ENCODE measurements at places on chromosomes 6 and 20.

DNA sequence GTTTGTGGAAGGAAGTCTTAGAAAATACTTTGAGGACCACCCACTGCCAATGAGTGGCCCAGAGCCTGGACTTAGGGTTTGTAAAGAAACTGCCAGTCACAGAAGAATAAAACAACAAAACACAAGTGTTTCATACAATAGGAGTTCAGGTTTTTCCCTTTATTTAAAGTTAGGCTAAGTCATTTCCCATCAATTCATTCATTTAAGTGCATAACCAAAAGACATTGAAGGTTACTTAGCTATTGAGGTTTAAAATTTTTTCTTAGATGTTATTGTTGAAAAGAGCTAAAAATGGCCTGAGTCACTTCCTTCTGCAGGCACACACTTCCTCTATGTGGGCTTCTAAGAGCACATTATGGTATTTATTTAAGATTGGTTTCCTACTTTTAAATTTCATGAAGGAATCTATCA lies 54.2 kb downstream of the ARMC2 start:
- DNase-seq: no peak

DNA sequence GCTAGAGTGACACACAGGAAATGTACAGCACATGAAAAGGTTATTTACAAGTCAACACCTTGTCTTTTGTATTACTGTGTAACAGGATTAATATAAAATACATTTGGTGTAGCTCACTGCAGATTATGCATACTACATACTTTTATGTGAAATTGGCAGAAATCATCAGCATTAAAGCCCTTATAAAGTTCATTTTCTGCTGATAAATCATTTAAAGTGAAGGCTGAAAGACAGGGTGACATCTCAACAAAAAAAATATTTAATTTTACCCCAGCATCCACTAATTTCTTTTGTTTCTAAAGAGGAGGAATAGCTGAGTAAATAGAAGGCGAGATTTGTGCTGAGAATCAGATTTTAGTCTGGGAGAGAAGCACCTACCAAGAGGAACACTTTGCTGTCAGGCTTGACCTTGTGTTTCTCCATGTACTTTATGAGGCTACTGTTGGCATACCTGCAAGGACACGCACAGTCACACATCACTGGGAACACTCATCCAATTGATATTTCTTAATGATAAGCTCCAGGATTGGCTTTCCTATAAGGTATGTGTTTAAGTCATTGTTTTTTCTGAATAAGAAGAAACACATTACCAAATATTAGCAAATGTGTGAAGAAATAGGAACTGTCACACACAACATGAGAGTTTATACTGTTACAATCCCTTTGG lies 146.6 kb upstream of the SLC22A16 start:
- no peak for DNase-seq

DNA sequence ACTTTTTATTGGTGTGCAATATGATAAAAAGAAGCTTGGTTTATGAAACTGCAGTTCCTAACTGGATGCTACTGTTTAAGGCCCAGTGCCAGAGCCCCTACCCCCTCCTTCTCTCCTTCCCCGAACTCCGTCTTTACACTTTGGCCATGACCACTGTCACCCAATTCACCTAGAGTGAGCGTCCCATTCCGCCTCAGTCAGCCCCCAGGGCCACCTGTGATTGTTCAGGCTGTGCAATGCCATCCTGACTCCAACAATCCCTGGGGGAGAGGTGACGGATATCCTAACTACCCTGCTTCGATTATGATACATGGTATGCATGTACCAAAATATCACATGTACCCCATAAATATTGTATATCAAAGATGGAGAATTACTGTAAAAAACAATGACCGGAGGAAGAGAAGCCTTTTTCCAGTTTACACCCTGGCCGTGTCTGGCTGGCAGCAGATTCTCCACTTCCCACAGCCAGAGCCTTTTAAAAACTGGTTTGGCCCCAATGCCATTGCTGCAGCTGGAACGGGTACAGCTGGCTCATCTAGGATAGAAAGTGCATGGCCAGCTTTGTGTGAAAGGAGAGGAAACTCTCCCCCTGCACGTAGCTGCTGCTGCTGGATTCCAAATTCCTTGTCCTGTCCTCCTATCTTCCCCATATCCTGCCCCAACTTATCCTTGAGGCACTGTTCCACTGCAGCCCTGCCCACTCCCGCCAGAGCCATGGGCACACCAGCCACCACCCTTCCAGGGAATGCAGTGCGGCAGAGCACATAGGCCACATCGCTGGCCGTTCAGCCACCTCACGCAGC lies 99.7 kb downstream of the JPH2 start:
- no peak for DNase-seq

GRCh38 chr6:112511441-112511840 lies 164.3 kb downstream of the RFPL4B start:
- DNase-seq: no peak

- no peak for DNase-seq
Measured at GRCh38 chr6:135464634-135465033, 32.9 kb downstream of the AHI1 start.

- no peak for DNase-seq
Measured at GRCh38 chr20:23449421-23449820, 3.3 kb downstream of the CST11 start.

GRCh38 chr6:100172322-100172713 lies 178.3 kb upstream of the MCHR2 start:
- no peak for DNase-seq

DNA sequence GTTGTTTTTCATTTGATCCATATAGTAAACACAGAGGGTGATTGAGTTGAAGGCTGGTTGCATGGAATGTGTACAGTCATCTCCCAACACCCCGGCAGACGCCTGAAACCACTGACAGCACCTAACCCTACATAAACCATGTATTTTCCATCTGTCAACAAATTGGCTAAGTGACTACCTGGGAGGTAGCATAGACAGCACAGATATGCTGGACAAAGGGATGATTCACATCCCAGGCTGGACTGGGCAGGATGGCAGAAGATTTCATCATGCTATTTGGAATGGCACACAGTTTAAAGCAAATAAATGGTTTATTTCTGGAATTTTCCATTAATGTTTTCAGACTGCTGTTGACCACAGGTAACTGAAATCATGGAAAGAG lies 4.4 kb upstream of the VIP start:
- no peak for DNase-seq

GRCh38 chr6:52416629-52417151 lies 3.5 kb upstream of the EFHC1 start:
- peak; percentile 82 for DNase-seq

DNA sequence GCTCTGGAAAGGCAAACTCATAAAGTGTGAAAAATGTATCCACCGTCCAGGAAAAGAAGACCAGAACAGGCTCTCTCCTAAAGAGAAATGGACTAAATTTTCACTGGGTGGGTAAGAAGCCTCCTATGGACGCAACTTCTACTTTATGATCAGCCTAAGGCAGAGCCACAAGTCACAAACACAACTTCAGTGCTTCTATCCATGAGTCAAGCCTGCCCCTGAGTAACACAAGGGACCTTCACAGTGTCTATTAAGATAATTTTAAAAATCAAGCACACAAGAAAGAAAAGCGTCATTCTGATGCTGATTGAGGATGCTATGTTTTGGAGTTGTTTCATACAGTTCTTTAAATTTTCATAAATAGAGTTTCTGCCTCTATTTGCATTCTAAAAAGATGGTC lies 601.7 kb upstream of the ARID1B start:
- no peak for DNase-seq

- DNase-seq: no peak
Measured at GRCh38 chr6:1965596-1966224, 279.7 kb downstream of the GMDS start.

DNA sequence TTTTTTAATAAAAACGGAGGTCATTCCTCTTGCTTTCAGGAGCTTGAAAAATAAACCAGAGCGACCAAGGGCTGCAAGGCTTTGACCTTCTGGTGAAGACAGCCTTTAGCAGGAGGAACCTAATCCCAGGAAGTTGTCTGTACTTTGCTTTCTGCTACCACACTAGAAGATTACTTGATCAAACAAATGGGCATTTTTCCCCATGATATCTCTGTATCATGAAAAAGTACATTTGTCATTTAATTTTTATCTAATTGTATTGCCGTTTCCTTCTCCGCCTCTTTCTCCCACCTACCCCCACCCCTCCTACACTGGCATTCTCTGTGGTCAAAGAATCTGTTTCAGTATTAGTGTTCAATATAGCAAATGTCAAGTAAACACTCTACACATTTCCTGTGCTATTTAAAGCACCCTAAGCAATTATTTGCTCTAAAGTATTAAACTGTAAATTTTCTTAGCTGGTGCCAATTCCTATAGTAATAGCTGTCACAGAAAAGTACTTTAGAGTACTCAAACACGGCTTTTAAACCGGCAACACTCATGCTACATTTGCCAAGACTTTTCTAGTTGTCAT lies 29.7 kb downstream of the ATXN1 start:
- peak; percentile 56 for DNase-seq

DNA sequence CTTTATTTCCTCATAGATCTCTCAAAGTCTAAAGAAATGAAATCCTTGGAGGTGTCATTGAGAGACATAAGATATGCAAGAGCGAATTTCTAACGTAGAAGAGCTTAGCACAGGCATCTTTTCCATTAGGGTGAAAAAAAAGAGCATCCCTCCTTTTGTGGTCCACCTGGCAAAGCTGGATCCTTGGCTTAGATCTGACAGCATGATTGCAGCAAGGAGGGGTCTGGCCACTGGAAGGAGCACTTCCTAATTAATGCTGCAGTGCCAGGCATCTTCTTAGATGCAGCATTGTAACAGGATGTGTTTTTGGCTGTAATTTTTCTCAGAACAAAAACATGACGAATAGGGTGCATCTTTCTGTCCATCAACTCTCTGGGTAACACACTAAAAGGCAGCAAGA lies 60.1 kb upstream of the TFAP2D start:
- no peak for DNase-seq

DNA sequence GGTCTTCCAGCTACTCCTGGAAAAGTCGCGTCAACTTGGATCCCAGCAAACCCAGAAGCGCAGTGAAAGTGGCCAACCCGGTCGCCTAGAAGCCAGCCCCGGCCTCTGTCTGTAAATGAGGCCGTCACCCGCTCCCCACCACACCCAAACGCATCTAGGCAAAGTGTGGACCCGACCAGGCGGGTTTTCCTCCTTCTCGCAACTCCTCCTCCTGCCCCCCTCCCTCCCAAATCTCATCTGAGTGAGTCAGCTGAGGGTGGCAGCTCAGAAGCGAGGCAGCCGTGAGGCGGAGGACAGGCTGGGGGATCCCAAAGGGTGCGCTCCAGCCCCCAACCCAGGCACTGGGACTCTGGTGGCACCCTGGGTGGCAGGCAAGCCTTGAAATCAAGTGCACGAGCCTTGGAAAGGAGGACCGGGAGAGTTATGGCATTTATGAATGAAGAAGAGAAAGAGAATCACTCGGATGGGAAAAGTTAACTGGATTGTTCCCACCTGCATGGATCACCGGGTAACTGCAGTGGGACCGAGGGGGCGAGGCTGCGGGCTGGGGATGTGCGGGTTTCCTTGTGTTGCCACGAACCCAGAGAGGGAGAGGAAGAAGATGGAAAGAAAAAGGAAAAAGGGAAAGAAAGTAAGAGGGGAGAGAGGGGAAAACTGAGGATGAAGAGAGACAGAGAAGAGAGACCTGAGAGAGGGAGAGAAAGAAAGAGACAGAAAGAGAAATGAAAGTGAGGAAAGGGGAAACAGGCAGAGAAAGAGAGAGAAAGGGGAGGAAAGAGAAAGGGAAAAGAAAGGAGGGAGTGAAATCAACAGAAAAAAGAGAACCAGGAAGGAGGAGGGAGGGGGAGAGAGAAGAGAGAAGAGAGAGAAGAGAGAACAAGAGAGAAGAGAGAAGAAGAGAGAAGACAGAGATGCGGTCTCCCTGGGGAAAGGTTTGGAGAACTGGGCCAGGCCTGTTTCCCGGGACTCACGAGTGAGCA lies at the start of gene APCDD1L:
APCDD1L (minus strand) TSS at position 167 of the 980 bp plus-strand sequence. CDS start 692 bp downstream, outside the sequence.
- no peak for DNase-seq

DNA sequence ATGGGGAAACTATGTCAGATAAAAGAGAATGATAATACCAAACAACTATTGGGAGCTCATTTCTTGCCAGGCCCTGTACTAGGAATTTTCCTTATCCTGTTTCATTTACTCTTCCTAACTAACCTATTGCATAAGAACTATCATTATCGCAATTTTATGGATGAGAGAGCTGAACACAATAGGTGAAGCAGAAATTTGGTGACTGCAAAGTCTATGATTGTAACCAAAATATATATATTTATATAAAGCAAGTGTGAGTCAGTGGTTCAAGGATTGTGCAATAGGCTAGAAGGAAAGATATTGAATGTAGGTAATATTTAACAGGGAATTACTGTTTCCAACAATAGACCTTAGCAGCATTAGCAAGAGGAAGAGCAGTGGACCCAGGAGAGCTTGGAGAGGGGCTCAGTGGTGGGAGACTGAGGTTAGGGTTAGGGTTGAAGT lies 181.1 kb upstream of the TENT5A start:
- DNase-seq: no peak

DNA sequence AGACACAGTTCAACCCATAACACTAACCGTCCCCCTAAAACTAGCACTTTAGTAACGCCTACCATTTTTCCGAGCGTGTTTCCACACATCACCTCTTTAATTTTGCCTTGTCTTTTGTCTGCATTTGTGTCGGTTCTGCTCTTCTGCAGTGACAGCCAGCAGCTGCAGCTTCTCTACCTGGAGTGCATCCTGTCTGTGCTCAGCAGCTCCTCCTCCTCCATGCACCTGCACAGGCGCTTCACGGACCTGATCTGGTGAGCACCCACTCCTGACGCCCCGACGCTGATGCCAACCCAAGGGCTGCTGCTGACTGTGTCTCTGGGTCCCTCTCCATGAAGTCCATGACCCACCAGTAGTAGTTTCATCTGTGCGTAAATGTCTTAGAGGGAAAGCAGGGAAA lies 35.4 kb upstream of the PBOV1 start:
- no peak for DNase-seq

DNA sequence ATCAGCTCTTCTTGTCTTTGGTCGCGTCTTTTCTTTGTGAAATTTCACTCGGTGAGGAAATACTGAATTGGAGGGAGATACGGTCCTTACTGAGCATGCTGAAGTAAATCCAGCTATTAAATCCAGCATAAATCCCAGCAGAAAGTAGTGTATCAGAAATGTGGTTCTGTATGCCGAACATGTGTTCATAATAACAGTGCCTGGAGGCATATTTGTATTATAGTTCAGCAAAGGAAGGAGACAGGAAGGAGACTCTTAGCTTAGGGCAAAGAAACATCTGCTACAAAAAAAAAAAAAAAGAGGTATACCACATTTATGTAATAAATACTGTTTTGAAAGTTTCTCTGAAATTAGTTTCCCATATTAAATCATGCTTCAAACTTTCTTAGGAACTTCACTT lies 211.8 kb downstream of the PLCB4 start:
- DNase-seq: no peak

GRCh38 chr6:143218233-143218632 lies 157.5 kb downstream of the AIG1 start:
- no peak for DNase-seq

GRCh38 chr6:82216549-82216948 lies 31.0 kb downstream of the IBTK start:
- DNase-seq: no peak

- no peak for DNase-seq
Measured at GRCh38 chr20:15734052-15734451, 839.2 kb downstream of the KIF16B start.

DNA sequence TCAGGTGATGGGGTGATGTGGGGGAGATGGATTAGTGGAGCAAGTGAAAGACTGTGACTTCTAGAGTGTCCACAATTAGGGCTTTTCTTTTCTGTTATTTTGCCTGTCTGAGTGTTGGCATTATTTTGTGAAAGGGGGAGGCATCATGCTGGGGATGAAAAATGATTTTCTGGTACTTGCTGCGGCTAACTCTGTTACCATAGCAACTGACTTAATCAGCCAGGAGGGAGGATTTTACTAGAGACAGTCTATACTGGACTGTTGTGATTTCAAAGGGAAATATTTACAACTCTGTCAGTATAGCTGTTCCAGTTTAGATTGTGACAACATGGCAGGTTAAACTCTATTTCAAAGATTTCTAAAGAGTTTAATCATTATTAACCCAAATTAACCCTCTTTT lies 30.4 kb upstream of the MRAP2 start:
- DNase-seq: no peak
